NCI-H1417 treated with DMSO at 0.1 percent for 48 hours (cell line): ENCODE measurements at places on chromosomes 7 and 10.

DNA sequence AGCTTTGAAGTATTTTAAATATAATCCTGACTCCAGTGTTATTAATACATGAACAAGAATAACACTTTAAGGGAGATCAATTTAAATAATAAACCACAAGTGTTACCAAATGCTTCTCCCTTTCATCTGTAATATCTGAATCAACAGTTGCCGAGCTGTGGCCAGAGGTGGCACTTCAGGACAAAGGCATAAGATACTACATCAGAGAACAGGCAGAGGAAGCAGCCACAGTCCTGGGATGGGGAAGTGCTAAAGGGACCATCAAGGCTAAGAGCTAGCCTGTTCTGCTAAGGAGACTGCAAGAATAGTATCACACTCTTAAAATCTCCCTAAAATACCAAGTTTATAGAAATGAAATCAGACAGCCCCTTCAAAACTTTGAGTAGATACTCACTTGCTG is 378.2 kb upstream of the PRKCQ start:
- no peak for DNase-seq

DNA sequence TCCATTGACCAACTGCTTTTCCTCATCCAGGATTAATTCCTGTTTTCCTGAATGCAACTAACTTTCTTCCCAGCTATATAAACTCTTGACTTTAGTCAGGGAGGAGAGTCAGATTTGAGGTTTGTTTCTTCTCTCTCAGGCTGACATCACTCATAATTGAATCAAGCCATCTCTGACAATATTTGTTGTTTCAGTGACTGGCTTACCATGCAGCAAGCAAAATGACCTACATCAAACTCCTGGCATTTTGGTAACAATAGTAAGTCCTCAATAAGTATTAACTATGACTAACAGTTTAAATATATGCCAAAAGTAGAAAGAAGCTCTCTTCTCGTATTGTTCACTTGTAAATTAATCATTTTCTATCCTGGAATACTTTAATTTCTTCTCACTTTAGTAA is 625.7 kb upstream of the KCND2 start:
- DNase-seq, result no peak

DNA sequence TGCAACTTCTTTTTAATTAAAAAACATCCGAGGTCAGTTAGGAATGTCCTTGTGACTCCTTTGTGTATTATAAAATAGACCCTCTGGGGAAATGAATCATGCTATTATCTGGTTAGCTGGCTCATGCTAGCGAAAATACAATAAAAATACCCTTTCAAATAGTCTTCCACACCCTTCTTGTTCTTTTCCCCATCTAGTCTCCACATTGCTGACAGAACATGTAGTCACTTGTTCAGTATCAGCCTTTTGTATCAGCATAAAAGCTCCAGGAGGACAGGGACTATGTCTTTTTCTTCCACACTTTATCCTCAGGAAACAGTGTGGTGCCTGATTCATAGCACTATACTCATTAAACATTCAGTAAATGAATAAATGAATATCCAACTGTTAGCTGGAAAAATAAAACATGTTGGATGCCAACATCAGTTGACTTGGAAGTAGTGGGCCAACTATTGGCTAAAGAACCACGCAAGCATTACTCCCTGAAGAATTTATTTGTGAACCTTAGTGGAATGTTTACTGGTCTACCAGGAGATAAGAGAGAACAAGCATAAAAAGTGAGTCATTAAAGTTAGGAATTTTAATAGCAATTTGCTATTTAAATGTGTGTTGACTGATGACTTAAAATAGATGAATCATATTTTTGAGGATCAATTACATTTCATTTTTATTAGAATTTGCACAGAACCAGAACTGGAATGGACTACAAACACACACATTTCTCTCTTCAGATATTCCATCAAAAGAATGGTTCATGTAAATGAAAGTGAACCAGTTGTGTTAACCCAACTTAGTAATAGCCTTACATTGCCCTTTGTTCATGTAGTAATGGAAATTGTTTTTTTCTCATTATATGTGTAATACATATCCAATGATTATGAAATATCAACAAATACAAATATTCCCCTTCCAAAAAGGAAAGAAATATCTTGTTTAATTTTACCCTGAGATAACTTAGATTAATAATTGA is 129.6 kb downstream of the DKK1 start:
- no peak for DNase-seq

GRCh38 chr10:115827231-115828009 is 445.6 kb downstream of the GFRA1 start:
- no peak for DNase-seq

- DNase-seq, result no peak
Observed at GRCh38 chr7:49848211-49848841, 74.9 kb downstream of the VWC2 start.

GRCh38 chr10:122208571-122209430 is 62.3 kb upstream of the BTBD16 start:
- DNase-seq, result no peak

- DNase-seq, result no peak
Observed at GRCh38 chr7:41709621-41710020, 6.7 kb upstream of the INHBA start.

GRCh38 chr7:100363098-100363497 is 5.2 kb downstream of the PILRB start:
- DNase-seq, result no peak

DNA sequence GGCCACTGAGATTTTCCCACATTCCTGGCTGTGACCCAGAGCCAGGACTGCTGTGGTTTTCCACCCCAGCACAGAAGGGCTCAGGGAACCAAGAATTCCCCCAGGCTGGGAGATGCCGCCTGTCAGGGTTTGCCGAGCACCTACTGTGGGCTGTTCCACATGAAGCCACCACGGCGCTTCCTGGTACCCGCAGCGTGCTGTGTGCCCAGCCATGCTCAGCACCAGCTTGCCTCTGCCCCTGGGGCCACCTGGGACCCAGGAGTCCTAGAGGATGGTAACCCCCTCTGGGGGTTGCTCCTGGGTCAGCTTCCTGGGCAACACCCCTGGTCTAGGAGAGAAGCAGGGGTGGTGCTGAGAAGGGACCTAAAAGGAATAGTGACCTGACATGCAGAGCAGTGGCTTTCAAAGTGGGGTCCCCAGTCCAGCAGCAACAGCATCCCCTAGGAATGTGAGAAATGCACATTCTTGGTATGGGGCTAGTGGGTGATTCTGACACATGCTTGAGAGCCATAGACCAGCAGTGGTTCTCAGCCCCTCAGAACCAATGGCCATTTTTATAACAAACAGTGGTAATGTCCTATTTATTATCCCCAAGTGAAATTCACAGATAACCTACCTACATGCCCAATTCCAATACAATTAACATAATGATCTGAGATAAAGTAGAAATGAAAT is 53.4 kb downstream of the TSPAN15 start:
- DNase-seq, result no peak

GRCh38 chr10:122342293-122343134 is 32.0 kb upstream of the PLEKHA1 start:
- no peak for DNase-seq

- no peak for DNase-seq
Observed at GRCh38 chr10:3068201-3068967, 1.0 kb downstream of the PFKP start.

GRCh38 chr10:36425131-36425797 is 700.1 kb upstream of the ANKRD30A start:
- DNase-seq, result no peak

- DNase-seq, result no peak
Observed at GRCh38 chr10:70756700-70757360, 28.3 kb downstream of the TBATA start.

GRCh38 chr10:61313460-61313859 is 139.7 kb downstream of the TMEM26 start:
- DNase-seq, result no peak

DNA sequence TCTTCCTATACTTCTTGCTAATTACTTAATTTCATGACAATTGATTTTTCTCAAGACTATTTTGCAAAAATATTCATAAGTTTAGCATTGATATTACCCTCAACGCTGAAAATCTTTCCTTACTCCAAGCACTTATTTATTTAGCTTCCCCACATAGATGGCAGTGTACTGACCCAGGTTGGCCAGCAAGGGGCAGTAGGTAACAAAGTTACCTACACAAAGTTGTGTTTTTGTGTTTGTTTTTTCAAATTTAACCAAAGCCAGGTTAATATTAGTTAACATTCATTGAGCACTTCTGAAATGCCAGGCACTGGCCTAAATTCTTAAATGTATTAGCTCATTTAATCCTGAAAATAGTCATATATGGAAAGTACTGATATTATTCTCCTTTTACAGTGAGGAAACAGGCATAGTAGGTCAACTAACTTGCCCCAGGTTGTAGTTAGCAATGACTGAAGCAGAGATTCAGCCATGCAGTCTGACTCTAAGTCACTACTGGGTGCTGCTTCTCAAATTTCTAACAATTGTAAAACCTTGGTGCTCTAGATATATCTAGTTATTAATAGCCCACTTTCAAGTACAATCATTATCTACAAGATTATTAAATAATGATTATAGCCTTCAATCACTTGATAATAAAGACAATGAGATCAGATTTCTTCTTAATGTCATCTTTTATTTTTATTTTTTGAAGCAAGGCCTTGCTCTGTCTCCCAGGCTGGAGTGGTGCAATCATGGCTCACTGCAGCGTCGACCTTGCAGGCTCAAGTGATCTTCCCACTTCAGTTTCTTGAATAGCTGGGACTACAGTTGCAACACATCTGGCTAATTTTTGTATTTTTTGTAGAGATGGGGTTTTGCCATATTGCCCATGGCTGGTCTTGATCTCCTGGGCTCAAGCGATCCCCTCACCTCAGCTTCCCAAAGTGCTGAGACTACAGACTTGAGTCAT is 5.8 kb upstream of the GGCT start:
- DNase-seq, result no peak

DNA sequence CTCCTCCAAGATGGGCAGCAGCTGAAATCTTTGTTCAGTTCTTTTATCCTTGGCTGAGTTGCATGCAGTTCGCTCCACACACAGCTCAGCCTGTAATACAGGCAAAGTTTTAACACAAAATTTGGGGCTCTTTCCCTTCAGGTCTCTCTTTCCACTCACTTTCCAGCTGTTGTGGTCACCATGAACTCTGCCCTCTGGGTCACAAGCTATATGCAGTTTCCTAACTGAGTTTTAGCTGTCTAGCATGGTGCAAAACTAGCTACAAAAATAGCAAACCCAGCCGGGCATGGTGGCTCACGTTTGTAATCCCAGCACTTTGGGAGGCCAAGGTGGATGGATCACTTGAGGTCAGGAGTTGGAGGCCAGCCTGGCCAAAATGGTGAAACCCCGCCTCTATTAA is 53.2 kb downstream of the ABI1 start:
- no peak for DNase-seq

DNA sequence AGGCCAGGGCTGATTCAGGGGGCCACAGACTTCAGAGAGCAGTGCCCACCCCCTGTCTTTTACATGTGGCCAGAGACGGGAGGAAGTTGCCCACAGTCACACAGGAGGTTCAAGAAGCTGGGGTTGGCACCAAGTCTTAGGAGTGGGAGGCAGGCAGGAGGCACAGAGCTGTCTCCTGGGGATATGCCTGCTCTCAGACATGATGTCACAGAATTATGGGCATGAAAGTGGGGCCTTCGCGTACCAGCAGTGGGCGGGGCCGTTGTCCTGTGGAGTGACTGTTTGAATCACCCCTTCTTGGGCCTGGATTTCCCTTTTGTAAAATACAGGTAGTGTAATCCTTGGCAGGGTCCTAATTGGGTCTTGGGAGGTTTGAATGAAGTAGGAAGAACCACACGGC is 81.2 kb upstream of the PPIF start:
- DNase-seq, result no peak

DNA sequence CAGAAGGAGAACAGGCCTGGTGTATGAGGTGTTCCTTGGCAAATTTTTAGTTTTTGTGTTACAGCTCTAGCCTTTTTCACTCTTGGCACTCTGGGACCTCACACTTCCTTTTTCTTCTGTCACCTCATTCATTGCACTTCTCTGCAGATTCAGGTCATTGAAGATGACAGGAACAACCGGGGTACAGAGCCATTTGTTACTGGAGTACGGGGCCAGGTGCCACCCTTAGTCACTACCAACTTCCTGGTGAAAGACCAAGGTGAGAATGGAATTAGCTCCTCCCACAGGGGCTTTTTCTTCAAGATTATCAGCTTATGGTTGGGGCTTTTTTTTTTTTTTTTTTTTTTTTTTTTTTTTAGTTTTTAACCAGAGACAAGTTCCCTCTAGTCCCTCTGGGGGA is 18.5 kb upstream of the CHCHD1 start:
- DNase-seq, result no peak

DNA sequence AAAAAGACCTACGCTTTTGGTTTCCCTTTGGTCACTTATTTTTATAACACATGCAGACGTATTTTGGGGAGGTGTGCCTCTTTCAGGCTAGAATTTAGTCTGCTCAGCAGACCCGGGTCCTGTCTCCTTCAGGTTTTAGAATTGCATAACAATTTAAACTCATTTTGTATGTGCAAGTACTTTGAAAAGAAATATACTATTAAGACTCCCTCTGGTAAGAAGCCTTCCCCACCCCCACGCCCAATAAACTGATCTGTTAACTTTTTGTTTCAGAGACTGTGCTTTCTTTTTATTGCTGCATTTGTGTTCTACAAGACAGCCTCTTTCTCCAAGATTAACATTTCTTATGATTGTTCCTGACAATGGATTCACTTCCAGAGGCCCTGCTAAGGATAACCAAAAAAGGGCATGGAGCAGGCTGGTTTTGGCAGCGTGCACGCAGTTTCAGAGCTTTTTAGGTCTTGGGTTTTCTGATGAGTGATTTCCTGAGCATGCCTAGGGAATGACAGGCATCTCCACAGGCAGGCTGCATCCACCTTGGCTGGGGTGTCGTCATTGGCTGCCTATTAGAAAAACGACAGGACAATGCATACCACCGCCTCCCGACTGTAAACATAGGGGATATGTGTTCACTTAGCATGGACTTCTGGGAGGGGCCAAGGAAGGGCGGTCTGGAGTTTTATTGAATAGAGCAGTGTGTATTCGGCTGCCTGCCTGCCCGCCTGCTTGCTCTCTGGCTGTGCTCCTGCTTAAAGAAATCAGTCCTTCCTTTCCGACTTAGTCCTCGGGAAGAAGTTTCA is at the start of gene CALD1:
Gene CALD1, plus strand, starts transcription at position 694 of the 800 bp plus-strand sequence. CDS start 88,100 bp downstream, outside the sequence.
- DNase-seq, result no peak

GRCh38 chr7:132256721-132257212 is 319.5 kb downstream of the PLXNA4 start:
- DNase-seq, result no peak

DNA sequence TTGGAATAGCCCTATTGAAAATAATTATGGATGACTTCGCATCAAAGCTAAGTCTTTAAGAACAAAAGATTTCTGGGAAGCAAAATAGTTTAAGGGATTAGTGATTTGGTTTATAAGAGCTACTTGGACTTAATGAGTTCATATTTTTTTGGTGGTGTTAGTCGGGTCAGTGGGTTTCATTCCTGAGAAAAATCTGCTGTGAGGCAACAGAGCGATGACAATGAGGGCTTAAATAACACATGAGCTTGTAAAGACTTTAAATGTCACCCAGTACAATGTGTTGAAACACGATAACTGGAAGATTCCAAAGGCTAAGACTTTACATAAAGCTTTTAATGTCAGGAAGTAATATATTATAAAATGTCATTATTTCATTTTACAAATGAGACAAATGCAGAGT is 178.8 kb downstream of the ARL4A start:
- DNase-seq, result no peak

GRCh38 chr10:90373911-90374310 is 483.9 kb downstream of the HTR7 start:
- no peak for DNase-seq

GRCh38 chr10:18400906-18401245 is 250.5 kb downstream of the NSUN6 start:
- DNase-seq, result no peak

- DNase-seq, result no peak
Observed at GRCh38 chr7:141402277-141402996, 148.8 kb upstream of the AGK start.

- DNase-seq, result no peak
Observed at GRCh38 chr7:18570890-18571478, 75.4 kb downstream of the HDAC9 start.

- DNase-seq, result no peak
Observed at GRCh38 chr10:117568334-117568733, 25.8 kb downstream of the EMX2 start.
